ENCODE measurements at places on chromosomes 5 and 9. TPM values are rescaled to one million over a fixed set of nuclear protein-coding genes. Genes with fewer than 3 reads are reported as not detected.

The LHX3 gene
- not detected for total RNA-seq

DNA sequence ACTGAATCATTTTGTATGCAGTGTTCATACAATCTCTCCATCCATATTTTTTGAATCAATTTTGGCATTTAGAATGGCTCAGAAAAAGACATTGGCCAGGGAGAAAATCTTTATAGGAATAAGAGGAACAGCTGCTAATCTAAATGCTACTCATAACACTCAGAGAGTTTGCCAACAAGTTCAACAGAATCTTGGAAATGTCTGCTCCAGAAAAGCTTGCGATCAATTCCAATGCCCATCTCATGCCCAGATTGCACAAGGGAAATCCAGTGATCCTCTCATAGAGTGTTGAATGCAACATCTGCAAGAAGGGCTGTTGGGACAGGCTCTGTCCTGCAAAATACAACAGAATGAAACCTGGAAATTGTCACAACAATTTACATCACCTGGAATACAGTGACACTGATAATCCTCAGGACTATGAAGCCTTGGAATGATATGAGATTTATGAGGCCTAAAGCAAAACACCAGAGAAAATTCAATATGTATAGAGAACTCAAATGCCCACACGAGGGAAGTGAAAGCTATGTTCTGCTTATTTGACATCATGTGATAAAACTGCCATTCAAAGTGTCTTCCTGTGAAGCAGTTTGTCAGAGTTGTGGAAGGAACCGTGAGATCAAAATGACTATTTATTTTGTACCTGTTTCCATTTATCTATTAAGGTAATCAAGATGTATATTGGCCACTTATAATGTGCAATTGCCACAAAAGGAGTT lies 190.1 kb downstream of the PARP8 start:
- no peak for DNase-seq

- DNase-seq = no peak
Measured at GRCh38 chr9:36866840-36867239, 167.2 kb downstream of the PAX5 start.

The C8G gene
- 1.5 TPM for total RNA-seq

GRCh38 chr5:96844481-96844990 lies 31.8 kb upstream of the ERAP2 start:
- DNase-seq = no peak

The SKP1 gene
- 440 TPM for total RNA-seq

Measured in heart left ventricle (tissue), 16 donors.